ENCODE measurements at places on chromosomes 3 and 15. TPM values are rescaled to one million over a fixed set of nuclear protein-coding genes. Genes with fewer than 3 reads are reported as not detected.

DNA sequence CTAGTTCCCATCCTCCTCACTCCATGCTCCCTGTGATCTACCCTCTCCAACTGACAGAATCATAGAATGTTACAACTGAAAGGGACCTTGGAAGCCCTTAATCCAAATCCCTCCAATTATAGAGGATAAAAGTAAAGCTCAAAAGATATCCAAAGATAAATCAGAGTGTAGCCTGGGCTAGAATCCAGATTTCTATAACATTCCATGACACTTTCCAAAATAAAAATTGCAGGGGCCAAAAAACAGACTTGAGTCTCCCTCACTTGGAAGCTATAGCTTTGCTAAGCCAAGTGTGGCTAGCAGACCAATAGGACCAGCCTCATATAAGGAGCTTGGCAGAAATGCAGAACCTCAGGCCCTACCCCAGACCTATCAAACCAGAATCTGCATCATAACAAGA, 148.1 kb downstream of the NTRK3 start:
- DNase-seq = no peak

DNA sequence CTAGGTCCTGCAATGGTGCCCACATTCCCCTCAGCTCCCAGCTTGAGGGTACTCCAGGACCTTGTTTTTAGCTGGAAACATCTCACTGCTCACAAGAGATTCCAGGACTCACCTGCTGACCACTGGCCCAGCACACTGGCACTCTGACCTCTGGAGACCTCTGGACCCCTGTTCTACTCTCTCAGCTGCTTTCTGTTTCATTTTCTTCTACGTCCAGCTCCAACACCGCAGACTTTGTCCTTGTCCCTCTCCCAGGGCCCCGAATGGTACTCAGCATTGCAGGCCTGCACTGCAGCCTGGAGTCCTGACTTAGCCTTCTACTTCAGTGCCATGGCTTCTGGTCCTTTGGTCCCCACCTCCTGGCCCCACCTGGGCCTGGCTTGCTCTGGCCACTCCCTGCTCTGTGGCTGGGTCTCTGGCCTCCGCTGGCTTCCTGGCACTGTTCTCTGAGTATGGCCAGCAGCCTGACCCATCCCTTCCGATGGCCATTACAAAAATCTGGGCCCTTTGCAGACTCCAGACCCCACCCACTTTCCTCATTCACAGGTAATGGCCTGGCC, 27.9 kb downstream of the KY start:
- DNase-seq = no peak

- no peak for DNase-seq
These were observed 171.6 kb downstream of the CADPS start for GRCh38 chr3:62703451-62704167.

The IL5RA gene
- total RNA-seq = not detected

The CSK gene
- total RNA-seq = 72.6 TPM

The SPSB4 gene
- total RNA-seq = 98.4 TPM

DNA sequence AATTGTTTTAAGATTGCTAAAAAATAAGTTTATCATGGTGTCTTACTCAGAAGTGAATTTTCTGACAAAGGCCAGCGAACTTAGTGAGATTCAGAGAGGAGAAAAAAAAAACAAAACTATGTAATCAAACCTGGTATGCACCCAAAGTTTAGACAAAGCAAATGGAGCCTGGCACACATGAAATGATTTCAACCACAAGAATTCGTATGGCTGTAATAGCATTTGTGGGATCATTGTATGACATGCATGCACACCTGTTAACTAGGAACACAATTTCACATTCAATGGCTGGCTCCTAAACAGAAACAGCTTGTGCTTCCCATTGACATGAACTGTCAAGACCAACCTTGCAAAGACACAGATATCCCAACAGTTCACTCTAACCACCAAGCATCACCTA, 94.6 kb downstream of the ZIC4 start:
- no peak for DNase-seq

The CCDC9B gene
- total RNA-seq = 0.49 TPM

DNA sequence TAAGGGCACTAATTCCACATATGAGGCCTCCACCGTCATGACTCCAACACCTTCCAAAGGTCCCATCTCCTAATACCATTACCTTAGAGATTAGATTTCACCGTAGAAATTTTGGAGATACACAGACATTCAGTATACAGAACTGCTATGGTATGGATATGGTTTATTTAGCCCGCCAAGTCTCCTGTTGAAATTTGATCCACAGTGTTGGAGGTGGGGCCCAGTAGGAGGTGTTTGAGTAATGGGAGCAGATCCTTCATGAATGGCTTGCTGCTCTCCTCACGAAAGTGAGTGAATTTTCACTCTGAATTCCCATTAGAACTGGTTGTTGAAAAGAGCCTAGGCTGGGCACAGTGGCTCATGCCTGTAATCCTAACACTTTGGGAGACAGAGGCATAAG, 7.4 kb downstream of the MKRN3 start:
- no peak for DNase-seq

GRCh38 chr3:128113817-128114794, 9.5 kb downstream of the RUVBL1 start:
- no peak for DNase-seq

- no peak for DNase-seq
These were observed 19.9 kb downstream of the UBR1 start for GRCh38 chr15:43085921-43086320.

DNA sequence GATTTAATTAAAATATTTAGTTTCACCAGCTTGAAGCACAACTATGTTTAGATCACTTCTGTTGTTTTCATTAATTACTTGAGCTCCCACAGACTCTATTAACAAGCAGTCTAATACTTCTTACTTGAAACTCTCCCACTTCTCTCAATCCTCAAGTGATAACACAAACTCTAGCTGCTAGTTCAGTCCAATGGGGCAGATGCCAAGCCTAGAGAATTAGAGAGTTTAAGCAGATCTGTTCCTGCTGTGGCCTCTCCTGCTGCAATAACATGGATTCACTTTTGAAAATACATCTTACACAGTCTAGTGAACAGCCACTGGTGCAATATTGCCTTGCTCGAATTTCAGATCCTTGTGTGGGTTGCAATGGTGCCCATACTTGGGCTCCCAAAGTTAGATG, 566.4 kb upstream of the SGO1 start:
- DNase-seq = no peak

DNA sequence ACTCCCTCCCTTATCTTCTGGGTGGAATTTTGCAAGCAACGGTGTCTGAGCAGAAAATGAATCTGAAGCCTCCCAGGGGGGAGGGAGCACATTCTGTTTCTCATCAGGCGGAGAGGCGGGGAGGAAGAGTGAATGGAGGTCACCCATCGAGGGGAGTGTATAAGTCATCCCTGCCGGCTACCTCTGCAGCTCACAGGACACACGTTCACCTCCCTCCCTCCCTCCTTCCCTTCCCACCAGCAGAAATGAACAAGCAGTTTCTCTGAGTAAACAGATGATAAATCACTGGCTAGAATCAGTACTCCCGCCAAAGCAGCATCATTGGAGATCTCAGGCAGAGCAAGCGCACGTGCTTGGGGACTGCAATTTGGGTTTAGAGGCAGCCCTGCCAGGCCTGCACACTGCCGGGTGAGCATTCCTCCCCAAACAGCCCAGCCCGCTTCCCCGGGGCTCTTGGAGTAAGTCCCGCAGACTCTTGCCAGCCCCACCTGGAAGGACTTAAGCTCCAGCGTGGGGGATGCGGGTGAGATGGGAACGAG, 38.3 kb downstream of the CPN2 start:
- DNase-seq = peak; percentile 20

GRCh38 chr15:69181424-69181823, 21.0 kb downstream of the GLCE start:
- DNase-seq = no peak

The LRRC58 gene
- 5.8 TPM for total RNA-seq

- no peak for DNase-seq
These were observed 320.2 kb downstream of the UNC13C start for GRCh38 chr15:54298396-54298795.

GRCh38 chr3:46239301-46239938, 2.8 kb upstream of the CCR3 start:
- DNase-seq = no peak

The C2CD4A gene
- 0.20 TPM for total RNA-seq

GRCh38 chr15:27512281-27513001, 541.5 kb downstream of the GABRG3 start:
- DNase-seq = no peak

DNA sequence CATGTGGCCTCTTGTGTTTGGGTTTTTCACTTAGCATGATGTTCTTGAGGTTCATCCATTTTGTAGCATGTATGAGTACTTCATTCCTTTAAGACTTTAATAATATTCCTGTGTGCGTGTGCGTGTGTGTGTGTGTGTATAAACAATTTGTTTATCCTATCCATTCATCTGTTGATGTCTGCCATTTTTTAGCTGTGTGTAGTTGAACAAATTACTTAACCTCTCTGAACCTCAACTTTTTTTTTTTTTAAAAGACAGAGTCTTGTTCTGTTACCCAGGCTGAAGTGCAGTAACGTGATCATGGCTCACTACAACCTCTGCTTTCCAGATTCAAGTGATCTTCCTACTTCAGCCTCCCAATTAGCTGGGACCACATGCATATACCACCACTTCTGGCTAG, 47.3 kb downstream of the EBLN2 start:
- no peak for DNase-seq

Data from glutamatergic neuron (in vitro differentiated cells).